ENCODE measurements at places on chromosomes 7 and 10. TPM values are rescaled to one million over a fixed set of nuclear protein-coding genes. Genes with fewer than 3 reads are reported as not detected.

Gene MGAM2
- total RNA-seq: not detected

Gene RET
- 0.68 TPM for total RNA-seq

Gene DDX21
- total RNA-seq: 215 TPM

Gene TRIM73
- 2.1 TPM for total RNA-seq

Gene NOD1
- total RNA-seq: 7.8 TPM

Gene LRGUK
- 0.34 TPM for total RNA-seq

Gene ENTPD7
- total RNA-seq: 24.6 TPM

Gene PLEKHA8
- 26.7 TPM for total RNA-seq

Gene NKX1-2
- 1.4 TPM for total RNA-seq

Gene CYP2W1
- 0.21 TPM for total RNA-seq

Gene OR9A2
- not detected for total RNA-seq

Gene ABCB4
- not detected for total RNA-seq

Gene GDI2
- total RNA-seq: 351 TPM
